ENCODE measurements at places on chromosomes 3 and 15.

DNA sequence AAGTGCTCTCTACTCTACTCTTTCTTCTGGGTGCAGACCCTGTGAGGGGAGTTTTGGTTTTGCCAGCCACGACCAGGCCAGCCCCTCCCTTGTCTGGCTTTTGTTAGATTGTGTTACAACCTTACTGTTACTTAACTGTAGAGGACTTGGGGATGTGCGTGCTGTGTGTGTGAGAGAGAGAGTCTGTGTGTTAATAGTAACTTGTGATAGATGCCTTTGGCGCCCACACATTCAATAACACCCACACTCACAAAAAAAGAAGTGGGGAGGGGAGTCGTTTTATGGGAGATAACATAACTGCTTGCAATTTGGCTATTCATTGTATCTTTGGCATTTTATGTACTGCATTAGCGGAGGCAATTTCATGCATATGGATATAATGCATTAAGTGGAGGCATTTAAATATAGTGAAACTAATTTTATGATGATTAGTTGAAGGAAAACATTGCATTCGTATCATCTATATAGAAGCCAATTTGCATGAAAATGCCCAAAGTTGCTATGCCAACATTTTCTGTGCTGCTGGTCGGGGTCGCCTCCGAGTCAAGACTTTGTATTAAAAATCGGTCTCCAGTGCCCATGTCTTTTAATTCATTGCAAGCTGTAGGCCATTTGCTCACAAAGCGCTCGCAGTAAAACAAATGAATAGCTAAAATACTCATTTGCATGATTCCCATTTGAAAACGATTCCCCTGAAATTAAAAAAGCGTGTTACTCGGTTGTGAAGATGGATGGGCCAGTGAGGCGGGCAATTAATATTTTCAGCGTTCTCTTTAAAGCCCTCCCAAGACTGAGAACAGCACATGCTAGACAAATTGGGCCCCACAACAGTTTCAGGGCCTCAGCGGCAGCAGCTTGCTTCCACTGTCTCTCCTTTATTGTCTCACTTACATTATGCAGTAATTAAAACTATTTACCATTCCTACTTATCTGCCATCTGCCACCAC lies 158.5 kb upstream of the SMAD3 start:
- no peak overlapping the region for H3K27ac ChIP-seq
- DNase-seq, result no peak
- no peaks in the 10 kb centered on the region for H3K36me3 ChIP-seq
- peaks cover 13% of the 10 kb centered on the region for H3K4me1 ChIP-seq

DNA sequence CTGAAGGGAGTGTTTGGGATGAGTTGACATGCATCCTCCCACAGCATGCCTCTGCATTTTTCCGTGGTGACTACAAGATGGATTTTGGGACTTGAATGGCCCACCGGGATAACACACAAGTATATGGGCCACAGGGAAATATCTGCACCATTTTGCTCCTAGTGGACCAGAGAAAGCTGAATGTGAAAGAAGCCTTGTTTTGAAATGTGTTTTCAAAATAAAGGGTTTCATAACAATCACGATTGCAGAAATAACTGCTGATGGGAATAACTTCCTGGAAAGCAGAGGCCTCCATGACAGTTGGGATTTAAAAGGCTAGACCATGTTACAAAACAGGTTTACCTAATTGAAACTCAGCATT lies 77.5 kb upstream of the PRR23C start:
- peaks cover 30% of the 10 kb centered on the region for H3K4me1 ChIP-seq
- peaks cover 14% of the 10 kb centered on the region for H3K27me3 ChIP-seq
- H3K27ac ChIP-seq, result no peak overlapping the region
- no peak for DNase-seq
- no peak overlapping the region for H3K4me3 ChIP-seq

- H3K4me1 ChIP-seq, result no peaks in the 10 kb centered on the region
- DNase-seq, result no peak
- no peaks in the 10 kb centered on the region for H3K36me3 ChIP-seq
- H3K27me3 ChIP-seq, result no peaks in the 10 kb centered on the region
Measured at GRCh38 chr3:111045564-111045963, 26.1 kb upstream of the NECTIN3 start.

DNA sequence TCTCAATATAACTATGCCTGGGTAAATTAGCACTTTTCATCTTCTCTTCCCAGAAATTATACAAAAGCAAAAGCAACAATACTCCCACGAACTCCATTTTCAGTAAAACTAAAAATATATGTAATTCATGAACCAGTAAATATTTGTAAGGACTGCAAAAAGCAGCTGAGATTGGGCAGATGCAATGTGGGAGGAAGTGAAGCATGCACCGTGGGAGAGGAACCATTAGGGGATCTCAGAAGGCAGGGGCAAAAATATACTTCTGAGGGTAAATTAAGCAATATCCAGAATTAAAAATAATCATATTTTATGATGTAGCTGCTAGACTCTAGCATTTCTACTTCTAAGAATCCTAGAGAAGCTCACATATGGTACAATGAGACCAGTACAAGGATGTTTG lies 20.2 kb downstream of the CFAP91 start:
- no peak overlapping the region for H3K4me3 ChIP-seq
- H3K27ac ChIP-seq, result no peak overlapping the region
- H3K27me3 ChIP-seq, result no peaks in the 10 kb centered on the region
- peaks cover 36% of the 10 kb centered on the region for H3K36me3 ChIP-seq
- DNase-seq, result no peak

- DNase-seq, result no peak
- no peak overlapping the region for H3K27ac ChIP-seq
- peaks cover 11% of the 10 kb centered on the region for H3K27me3 ChIP-seq
- H3K4me1 ChIP-seq, result peaks cover 11% of the 10 kb centered on the region
Measured at GRCh38 chr3:59432665-59433064, 382.8 kb upstream of the CFAP20DC start.

DNA sequence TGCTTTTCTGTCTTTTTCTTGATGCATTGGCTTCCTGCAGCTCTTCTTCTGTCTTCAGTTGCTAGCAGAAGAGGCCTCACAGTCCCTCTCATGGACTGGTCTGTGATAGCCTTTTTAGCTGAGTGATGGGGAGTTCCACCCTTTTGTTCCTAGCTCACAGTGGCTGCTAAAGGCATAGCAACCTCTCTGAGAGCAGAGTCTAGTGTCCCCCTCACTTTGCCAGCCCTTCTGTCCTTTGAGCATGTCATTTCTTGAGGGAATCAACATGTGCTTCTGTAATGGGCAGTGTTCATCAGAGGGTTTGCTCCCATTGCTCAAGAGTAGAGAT lies 44.4 kb downstream of the GAP43 start:
- no peaks in the 10 kb centered on the region for H3K27me3 ChIP-seq
- peak overlapping the region; percentile 50 for H3K27ac ChIP-seq
- no peak for DNase-seq
- H3K4me1 ChIP-seq, result no peaks in the 10 kb centered on the region
